Placental pericyte (primary cell): ENCODE measurements at places on chromosomes 1 and 21. TPM values are rescaled to one million over a fixed set of nuclear protein-coding genes. Genes with fewer than 3 reads are reported as not detected.

Gene OVAAL
- total RNA-seq, result not detected in 2 replicates

Gene HDGF
- total RNA-seq, result 225 and 327 TPM in 2 replicates

Gene MYOG
- not detected in 2 replicates for total RNA-seq

Gene SELENON
- 29.8 and 33.0 TPM in 2 replicates for total RNA-seq

Gene TMEM79
- 1.4 and 1.8 TPM in 2 replicates for total RNA-seq

Gene AMY2A
- total RNA-seq, result not detected in 2 replicates

Gene GJA4
- not detected in 2 replicates for total RNA-seq

Gene RERE
- 68.3 and 81.9 TPM in 2 replicates for total RNA-seq

Gene CAPZB
- total RNA-seq, result 201 and 250 TPM in 2 replicates

Gene PDC
- 0.29 TPM in 1 of 2 replicates, not detected in the other for total RNA-seq

Gene KRTAP21-2
- total RNA-seq, result not detected in 2 replicates

Gene ORC1
- total RNA-seq, result 0.44 and 14.6 TPM in 2 replicates

Gene KRTAP19-3
- not detected in 2 replicates for total RNA-seq

Gene EFNA1
- total RNA-seq, result 0.14 TPM in 1 of 2 replicates, not detected in the other

Gene KCNH1
- 1.1 and 4.2 TPM in 2 replicates for total RNA-seq

Gene PRDX6
- total RNA-seq, result 228 and 256 TPM in 2 replicates

Gene MSTO1
- 36.4 and 111 TPM in 2 replicates for total RNA-seq

Gene G0S2
- total RNA-seq, result 53.2 and 78.7 TPM in 2 replicates

Gene TIE1
- total RNA-seq, result 0.57 TPM in 1 of 2 replicates, not detected in the other

Gene SLC44A5
- total RNA-seq, result under 0.01 TPM in 2 replicates
